ENCODE measurements at places on chromosomes 11 and 22. TPM values are rescaled to one million over a fixed set of nuclear protein-coding genes. Genes with fewer than 3 reads are reported as not detected.

Gene TSGA10IP
- 4.1 TPM for total RNA-seq

Gene PATE4
- total RNA-seq, result not detected

Gene BARX2
- not detected for total RNA-seq

Gene SLC22A9
- not detected for total RNA-seq

Gene SYTL2
- 2.0 TPM for total RNA-seq

Gene MPEG1
- total RNA-seq, result not detected

GRCh38 chr11:34379079-34379478, 21.3 kb upstream of the ABTB2 start:
- no peak for DNase-seq

Measured in H7 (cell line).